Activated T-helper 1 cell treated with Interleukin-2 at 50 U/mL for 16 hours (primary cell): ENCODE measurements at places on chromosomes 3 and 15.

- peak; percentile 20 for DNase-seq
Observed at GRCh38 chr3:108091498-108092250, 843 bp upstream of the CD47 start.

- DNase-seq = no peak
Observed at GRCh38 chr15:41115161-41115651, 874 bp downstream of the INO80 start.

DNA sequence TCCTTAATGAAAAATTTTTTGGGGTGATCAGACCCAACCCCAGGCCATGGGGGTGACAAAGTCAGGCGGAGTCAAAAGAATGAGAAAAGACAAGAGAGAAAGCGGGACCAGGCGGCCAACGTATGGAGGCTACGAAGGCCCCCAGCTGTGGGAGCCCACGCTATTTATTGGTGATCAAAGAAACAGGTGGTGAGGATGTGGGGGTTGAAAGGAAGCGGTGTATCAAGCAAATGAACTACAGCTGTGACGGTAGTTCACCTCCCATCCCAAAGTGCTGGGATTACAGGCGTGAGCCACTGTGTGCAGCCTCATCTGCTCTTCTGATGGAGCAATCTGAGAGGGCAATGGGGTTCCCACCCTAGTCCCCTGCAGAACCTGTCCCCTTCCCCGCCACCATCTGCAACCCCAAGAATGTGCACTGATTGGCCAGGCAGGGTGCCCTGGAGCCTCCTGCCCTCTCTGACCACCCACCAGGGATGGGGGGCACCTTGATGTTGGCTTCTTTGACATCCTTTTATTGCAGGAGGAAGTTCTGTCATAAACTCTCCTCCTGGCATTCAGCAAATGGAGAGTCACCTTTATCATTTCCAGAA lies 1.1 kb upstream of the CHRNA3 start:
- DNase-seq = no peak

- DNase-seq = no peak
Observed at GRCh38 chr3:94063496-94064119, 747 bp downstream of the NSUN3 start.

DNA sequence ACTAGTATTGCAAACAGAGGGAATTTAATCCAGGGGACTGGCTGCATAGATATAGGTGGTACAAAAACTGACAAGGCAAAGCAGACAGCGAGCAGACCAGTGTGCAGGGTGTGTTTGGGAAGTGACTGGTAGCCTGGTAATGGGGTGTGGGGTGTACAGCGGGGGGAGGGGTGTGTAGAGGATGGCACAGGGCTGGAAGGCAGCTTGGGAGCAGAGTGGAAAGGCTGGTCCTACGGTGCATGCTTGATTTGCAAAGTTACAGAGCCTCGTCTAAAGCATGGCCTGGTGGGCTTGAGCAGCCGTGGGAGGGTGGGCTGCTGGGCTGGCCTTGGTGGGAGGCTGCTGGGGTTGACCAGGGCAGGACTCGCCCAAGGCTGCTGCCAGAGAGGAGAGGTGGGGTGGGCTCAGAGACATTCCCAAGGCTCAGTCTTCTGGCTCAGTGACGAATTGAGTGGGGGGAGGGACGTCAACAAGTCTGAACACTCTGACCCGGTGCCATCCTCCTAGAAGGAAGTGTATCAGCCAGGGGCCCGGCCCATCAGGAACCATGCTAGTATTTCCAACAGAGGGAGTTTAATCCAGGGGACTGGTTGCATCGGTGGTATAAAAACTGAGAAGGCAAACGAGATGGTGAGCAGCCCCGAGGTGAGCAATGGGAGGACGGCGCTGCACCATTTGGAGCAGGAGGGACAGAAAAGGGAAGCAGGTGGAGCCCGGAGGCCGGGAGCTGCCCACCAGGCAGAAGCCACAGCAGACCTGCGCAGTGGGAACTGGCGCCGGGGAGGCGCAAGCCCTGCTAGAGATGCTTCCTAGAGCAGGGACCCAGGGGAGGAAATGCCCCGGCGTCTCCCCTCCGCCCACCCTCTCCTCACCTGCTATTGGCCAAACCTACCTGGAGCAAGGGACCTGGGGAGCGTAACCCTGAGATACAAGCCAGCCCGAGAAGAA lies 29.2 kb downstream of the CPN2 start:
- DNase-seq = no peak

DNA sequence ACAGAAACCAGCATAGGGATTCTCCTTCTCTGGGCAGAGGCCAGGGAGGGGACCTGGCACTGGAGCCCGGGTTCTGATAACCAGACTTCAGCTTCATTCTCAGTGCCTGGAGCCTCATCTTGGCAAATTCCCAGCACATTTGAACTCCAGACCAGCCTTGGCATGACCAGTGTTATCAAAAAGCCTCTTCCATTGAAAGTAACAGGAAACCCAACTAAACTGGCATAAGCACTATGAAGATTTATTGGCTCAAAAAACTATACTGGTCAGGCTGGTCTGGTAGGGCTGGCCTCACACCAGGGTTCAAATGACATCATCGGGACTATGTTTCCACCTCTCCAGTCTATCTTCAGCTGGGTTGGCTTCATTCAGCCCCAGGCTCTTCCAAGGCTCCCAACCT lies 48.1 kb upstream of the THUMPD3 start:
- no peak for DNase-seq

DNA sequence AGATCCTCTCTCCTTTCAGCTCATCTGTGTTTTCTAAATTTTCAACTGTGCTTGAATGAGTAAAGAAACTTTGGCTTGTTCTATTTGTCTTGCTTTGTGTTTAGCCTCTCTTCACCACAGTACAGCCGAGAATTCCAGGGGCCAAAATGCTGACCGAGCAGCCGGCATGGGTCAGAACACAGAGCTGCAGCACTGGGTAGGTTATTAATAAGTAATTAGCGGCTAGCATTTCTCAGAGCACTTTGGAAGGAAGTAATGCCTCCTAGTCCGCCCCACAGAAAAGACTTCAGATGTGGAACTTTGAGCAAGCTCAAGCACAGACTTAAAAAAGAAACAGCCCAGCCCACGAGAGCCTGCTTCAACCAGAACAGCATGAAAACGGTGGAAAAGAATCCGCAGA lies 343.9 kb downstream of the ARRDC4 start:
- no peak for DNase-seq

- DNase-seq = no peak
Observed at GRCh38 chr3:120039642-120040610, 54.3 kb downstream of the GSK3B start.

- DNase-seq = no peak
Observed at GRCh38 chr15:80852676-80853075, 73.5 kb downstream of the CEMIP start.

- DNase-seq = no peak
Observed at GRCh38 chr3:5122741-5123706, 932 bp downstream of the ARL8B start.

DNA sequence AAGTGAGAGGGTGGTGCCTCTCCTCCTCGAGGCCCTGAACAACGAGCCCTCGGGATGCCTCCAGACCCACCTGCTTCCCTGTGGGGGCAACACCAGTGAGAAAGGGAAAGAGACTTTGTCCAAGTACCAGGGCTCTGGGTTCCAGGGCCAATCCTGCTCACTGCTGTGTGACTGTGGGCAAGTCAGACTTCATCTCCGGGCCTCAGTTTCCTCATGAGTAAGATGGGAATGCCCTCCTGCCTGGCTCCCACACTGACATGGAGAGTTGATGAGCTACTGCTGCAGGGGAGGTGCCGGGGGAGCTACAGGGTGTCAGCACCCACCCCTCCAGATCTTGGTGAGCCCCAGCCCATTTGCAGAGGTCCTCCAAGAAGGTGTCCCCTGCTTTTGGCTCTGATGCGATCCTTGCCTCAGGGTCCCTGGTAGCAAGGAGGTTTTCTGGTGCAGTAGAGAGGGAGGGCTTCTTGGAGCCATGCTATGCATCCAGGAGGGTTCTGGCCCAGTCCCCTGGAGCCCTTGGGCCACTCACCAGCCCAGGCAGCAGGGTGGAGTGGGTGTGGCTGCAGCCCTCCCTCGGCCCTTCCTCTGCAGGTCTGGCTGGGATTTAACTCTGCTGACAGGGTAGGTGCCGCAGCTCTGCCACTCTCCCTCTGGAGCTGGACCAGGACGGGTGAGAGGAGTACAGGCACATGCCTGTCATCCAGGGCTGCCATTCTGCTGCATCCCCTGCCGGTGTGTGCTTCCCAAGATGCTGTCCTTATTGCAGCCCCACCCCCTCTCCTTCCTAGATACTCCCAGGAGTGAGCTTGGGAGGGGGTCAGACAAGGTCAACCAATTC lies 26.9 kb downstream of the LOXL1 start:
- DNase-seq = no peak

GRCh38 chr3:65406470-65406869 lies 632.2 kb downstream of the MAGI1 start:
- DNase-seq = no peak

- DNase-seq = no peak
Observed at GRCh38 chr3:11832981-11833905, 13.4 kb downstream of the TAMM41 start.

GRCh38 chr3:115598216-115598615 lies 25.1 kb upstream of the GAP43 start:
- DNase-seq = no peak

- no peak for DNase-seq
Observed at GRCh38 chr3:130299531-130299930, 45.9 kb upstream of the COL6A5 start.

DNA sequence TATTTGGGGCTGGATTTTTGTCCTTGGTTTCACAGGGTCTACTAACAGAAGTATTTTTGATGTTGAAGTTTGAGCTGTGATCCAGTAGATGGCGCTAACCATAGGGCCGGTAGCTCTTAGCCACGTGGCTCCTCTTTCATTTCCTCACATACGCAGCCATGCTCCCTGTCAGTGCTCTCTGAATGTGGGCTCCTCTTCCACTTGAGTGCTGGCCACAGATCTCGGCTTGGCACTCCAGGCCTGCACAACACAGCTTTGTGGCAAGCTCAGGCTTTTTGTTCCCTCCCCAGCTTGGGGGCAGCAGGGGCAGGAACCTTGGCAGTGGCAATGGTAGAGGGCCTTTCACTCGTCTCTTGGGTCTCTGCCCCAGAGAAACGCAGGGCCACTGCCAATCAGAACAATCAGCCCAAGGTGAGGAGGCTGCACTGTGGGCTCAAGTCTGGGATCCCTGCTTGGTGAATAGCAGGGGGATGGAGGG lies 18.6 kb upstream of the DNAAF4 start:
- DNase-seq = no peak

GRCh38 chr15:98369081-98369716 lies 279.1 kb upstream of the IGF1R start:
- no peak for DNase-seq

DNA sequence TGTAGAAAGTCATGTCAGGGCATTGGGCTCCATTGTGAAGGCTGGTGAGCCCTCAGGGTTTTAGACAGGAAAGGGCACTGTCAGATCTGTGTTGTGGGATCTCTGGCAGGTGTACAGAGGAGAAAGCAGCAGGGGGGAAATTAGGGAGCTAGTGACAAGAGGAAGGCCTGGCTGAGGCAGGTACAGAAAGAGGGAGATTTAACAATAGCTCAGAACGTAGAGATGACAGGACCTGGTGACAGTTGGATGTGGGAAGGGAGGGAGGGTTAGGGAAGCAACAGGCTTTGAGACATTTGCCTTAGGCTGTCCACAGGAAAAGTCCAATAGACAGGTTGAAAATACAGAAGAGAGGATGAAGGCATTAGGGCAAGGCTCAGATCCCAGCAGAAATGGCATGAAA lies 288.1 kb downstream of the EPHB1 start:
- no peak for DNase-seq

- no peak for DNase-seq
Observed at GRCh38 chr3:88113311-88114162, 36.2 kb upstream of the C3orf38 start.

DNA sequence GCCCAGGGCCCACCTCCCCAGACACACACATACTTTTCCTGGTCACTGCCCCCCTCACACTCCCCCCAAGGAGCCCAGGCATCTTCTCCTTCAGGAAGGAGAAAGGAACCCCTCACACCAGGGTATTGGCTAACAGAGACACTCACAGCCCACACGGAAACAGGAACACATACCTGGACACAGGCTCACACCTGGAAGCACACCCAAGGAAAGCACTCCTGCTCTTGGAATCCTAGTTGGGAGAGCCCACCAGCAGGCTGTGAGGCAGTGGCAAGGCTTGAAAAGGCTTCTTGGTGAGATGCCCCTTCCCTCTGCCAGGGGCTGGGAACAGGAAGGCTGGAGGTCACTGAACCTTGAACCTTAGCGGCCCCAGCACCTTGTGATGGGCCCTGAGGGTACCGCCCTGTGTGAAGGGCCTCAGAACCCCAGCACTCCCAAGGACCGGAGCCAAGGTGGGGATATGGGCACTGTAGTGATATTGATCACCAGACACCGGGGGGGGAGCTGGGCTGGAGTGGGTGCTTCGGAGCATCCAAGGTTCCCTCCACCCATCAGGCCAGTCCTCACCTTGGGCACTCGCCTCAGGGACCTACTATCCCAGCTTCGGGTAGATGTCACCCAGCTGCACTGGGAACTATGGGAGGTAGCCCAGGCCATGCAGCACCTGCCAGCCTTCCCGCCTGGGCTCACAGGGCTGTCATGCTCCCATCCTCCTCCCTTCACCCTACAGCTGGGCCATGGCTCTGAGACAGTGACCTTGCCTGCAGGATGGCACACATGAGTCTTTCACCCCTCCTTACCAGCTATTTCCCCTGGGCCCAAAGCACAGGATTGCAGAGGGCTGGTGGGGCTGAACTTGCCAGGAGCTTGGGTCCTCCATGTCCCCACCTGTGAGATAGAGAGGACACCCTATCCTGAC lies 16.4 kb downstream of the MYL3 start:
- no peak for DNase-seq

DNA sequence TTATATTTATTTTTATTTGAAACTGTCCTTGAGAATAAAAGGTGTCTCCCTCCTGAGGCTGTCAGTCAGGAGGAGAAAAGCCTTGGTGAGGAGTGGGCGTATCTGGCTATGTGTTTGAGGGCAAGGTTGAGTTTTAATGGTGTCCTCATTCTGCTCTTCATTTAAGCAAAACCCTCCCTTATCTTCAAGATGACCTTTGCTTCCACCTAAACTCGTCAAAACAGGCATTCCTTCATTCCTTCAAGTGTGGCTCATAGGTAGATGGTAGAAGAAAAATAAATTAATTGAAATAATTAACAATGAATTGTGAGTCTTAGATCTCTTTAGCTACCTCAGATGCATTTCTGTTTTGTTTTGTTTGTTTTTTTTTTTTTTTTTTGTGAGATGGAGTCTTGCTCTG lies 39.4 kb upstream of the ATOSA start:
- no peak for DNase-seq

DNA sequence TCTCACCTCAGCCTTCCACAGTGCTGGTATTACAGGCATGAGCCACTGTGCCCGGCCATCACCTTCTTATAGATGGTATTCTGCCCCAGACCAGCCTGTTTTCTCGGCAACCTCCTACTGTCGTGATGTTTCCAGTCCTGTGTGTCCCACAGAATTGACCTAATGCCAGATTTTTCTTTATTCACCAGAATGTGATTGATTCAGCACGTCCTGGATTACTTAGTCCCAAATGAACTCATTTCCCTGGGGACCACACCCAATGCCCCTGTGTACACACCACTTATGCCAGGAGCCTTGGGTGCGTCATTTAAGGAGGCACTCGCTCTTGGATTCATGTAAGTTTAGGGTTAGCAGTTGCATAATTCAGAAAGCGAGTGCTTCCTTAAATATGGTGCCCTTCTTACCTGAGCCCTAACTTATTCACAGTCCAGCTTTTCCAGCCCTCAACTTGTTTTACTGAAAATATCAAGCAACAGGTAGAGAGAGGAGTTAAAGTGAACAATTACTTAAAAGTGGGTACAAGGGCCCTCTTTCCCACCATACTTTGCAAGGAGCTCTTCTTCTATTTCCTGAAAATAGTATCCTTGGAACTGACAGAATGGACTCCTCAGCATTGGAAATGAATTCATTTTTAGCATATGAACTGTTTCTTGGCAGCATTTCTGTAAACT lies 64.6 kb upstream of the UBE2E1 start:
- no peak for DNase-seq

GRCh38 chr3:193389335-193389734 lies 10.8 kb upstream of the ATP13A5 start:
- DNase-seq = no peak
